NCI-H1694 treated with DMSO at 0.1 percent for 48 hours (cell line): ENCODE measurements at places on chromosomes 7 and 10.

- DNase-seq, result peak; percentile 96
These were observed 348.6 kb downstream of the ANKRD7 start for GRCh38 chr7:118573085-118573484.

GRCh38 chr7:92740700-92741126, 95.7 kb downstream of the CDK6 start:
- no peak for DNase-seq

DNA sequence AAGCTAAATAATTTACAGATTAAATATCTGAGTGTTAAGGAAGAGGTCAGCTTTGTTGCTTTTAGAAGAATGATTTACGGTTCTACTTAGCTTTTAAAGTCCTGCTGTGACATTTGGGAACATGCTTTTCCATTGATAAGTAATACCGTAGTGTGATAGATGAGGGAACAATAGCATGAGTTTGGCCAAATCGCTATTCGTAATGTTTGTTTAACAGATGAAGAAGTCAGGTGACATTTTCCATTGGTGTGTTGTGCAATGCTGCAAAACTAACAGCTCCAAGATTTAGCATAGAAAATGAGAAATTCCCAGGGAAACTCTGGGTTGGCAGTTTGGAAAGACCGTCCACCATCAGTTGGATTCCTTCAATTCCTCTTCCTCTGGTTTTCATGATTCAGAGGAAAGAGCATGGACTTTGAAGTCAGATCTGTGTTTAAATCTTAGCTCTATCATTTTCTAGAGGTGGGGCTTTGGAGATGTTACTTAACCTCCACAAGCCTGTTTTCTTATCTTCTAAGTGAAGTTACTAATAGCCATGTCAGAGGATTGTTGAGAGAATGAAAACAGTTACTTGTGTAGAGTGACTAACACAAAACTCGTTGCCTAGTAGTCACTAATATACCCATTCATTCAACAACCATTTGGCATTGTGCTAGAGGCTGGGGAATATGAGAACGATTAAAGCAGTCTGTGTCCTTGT, 140.4 kb upstream of the BMPER start:
- no peak for DNase-seq

GRCh38 chr10:87928996-87929395, 65.6 kb downstream of the PTEN start:
- DNase-seq, result no peak

DNA sequence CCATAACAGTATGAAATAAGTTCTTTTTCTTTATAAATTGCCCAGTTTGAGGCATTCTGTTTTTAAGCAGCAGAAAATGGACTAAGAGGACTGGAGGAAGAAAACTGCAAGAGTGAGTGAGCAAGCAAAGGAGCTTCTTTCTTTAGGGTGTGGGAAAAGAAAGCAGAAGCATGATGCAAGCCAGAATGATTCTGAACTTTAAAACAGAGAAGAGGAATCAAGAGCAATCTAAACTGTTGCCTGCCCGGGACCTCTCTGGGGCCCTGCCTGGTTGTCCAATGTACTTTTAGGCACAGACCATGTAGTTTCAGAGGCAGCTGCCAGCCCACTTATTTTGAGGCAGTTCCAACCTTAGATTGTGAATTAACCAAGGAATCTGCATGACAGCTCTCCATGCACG, 186.3 kb downstream of the PLPP4 start:
- DNase-seq, result no peak

DNA sequence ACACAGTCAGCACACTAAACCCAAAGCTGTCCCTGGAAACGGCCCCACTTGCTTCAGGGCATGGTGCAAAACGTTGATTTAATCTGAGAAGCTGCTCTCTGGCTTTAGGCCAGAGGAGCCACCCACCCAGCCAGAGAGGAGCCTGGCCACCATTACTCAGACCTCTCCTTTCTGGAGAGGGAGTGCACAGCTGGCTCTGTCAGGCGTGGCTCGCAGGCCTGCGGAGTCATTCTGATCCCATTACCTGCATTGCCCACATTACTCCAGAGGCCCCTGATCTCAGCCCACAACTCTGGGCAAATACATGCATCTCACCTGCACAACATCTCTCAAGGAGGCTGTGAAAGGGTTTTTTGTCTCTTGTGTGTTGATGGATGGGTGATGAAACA, 370.0 kb upstream of the IGFBP3 start:
- no peak for DNase-seq

DNA sequence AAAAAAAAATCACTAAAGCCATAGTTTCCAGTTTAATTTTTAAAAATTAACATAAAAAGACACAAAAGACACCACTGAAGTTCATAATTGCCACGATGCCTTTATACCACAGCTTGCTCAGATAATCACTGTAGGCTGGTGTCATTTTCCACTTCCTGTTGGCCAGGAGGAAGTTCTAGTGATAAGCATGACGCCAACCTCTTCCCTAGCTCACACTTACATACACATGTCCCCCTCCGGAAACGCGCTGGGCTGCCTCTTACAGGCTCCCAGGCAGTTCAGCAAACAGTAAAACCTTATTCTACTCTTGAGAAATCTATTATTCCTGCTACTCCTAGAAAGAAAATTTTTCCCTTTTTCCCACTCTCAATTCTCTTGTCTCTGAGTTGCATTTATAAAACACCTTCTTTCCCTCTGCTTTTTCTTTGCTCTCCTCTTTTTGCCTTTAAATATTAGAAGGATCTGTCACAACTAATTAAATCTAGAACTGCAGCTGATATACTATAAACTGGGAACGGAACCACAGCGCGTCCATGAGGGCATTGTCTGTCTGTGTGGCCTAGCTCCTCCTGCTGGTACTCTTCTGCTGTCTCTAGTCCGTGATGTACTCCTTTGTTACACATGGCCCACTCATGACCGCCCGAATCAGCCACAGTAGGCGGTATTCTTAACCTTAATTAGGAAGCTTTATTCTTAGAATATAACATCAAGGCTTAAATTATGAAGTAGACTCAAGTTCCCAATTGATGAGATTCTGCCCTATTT, 664.9 kb downstream of the CNTNAP2 start:
- no peak for DNase-seq

GRCh38 chr7:131365838-131366237, 38.2 kb downstream of the MKLN1 start:
- no peak for DNase-seq

DNA sequence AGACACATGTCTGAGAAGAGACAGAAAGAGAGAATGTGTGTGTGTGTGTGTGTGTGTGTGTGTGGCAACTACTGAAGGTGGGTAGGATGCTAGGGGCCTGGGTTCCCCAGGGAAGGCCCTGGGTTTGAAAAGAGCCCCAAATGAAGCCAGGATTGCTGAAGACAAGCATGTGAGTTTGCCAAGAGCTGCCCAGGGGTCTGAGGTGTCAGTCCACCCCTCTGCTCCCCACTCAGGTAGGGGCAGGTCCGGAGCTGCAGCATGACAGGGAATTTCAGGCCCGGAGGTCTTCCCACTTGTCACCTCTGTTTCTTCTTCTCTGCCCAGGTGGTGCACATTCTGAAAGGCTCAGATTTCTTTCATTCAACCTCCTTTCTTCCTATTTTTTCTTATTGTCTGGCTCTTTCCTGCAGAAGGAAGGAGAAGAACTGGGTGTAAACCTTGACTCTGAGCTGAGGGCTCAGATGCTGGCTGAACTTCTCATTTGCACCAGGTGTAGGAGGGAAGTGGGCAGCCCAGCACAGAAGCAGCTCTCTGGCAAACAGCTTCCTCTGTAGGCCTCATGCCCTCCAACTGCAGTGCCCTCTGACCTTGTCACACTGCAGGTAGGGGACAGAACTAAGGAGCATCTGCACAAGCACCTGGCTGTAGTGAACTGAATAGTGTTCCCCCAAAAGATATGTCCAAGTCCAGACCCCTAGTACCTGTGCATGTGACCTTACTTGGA, 79.6 kb upstream of the LRRC4 start:
- DNase-seq, result no peak

GRCh38 chr7:37131855-37132254, 316.8 kb downstream of the ELMO1 start:
- no peak for DNase-seq

GRCh38 chr7:2230882-2231281, 1.9 kb downstream of the MAD1L1 start:
- no peak for DNase-seq
